Ureter (tissue), 1 donor: ENCODE measurements at places on chromosomes 2 and 18. TPM values are rescaled to one million over a fixed set of nuclear protein-coding genes. Genes with fewer than 3 reads are reported as not detected.
A peak's percentile ranks its signal among the peaks of the same experiment; 100 is the strongest.

TNFAIP6 gene
- 1.9 TPM for total RNA-seq

ALLC gene
- total RNA-seq = not detected

RRM2 gene
- 2.2 TPM for total RNA-seq

GRCh38 chr2:120867290-120868241 is 131.9 kb downstream of the GLI2 start:
- peak; percentile 76 for DNase-seq

- DNase-seq = no peak
Observed at GRCh38 chr2:172101821-172102390, 794 bp downstream of the DLX2 start.

- no peak for DNase-seq
Observed at GRCh38 chr18:22552899-22553460, 135.3 kb upstream of the CTAGE1 start.

GRCh38 chr18:21164548-21165095 is 53.0 kb upstream of the ROCK1 start:
- DNase-seq = no peak

GRCh38 chr2:85131116-85131515 is 2.1 kb upstream of the TCF7L1 start:
- no peak for DNase-seq

DNA sequence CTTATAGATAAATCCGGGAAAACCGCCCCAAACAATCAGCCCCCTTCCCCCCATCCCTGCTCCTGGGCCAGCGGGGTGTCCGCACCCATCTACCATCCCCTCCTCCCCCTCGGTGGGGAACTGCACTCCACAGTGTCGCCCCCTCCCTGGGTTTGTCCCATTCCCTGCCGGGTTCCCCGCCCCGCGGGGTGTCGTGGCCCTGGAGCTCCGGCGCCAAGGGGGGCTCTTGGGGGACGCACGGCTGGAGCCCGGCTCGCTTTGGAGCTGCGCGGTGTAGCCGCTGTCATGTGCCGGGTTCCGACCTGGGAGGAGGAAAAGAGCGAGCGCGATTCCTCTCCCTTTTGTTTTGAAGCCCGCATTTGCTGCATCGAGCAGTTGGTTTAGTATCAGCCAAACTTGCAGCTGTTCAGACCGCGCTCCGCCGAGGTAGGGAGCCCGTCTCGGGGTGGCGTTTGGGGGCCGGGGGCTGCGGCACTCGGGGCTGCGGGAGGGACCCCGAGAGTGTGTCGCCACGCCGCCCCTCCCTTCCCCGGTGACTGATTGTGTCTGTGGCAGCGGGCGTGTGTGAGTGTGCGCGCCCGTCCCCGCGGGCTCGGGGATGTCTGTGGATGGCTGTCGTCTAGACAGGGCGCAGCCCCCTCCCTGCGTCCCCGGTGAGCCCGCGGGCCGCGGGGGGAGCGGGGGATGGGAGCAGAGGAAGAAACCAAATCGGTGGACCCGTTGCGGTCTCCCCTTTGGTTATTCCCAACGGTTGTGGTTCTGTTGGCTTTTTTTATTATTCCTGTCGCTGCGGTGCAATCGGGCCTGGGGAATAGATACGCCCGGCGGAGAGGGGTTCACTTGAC is 797 bp downstream of the CTIF start:
- DNase-seq = peak; percentile 48

GRCh38 chr2:183807870-183808269 is 683.6 kb downstream of the NUP35 start:
- DNase-seq = no peak

- DNase-seq = no peak
Observed at GRCh38 chr18:60122339-60122738, 222.5 kb downstream of the PMAIP1 start.
